Activated CD8-positive, alpha-beta T cell treated with anti-CD3 and anti-CD28 coated beads, Interleukin-2, amount 10 ng/mL, durations not matched to agents 7 days and 5 days (primary cell): ENCODE measurements at places on chromosomes 6 and 20. TPM values are rescaled to one million over a fixed set of nuclear protein-coding genes. Genes with fewer than 3 reads are reported as not detected.

- H3K27ac ChIP-seq: no peak overlapping the region
- no peak overlapping the region for H3K4me3 ChIP-seq
- H3K4me1 ChIP-seq: peaks cover 20% of the 10 kb centered on the region
- no peak for DNase-seq
- H3K36me3 ChIP-seq: peaks cover 2% of the 10 kb centered on the region
- peaks cover 5% of the 10 kb centered on the region for H3K27me3 ChIP-seq
These were observed 60.1 kb downstream of the SESN1 start for GRCh38 chr6:109034526-109034925.

- peaks cover 5% of the 10 kb centered on the region for H3K4me1 ChIP-seq
- peaks cover 7% of the 10 kb centered on the region for H3K27me3 ChIP-seq
- DNase-seq: no peak
These were observed 78.7 kb upstream of the SLCO4A1 start for GRCh38 chr20:62563561-62563960.

GRCh38 chr6:47713200-47713599, 14.8 kb downstream of the ADGRF4 start:
- no peak for DNase-seq
- H3K27me3 ChIP-seq: peaks cover 14% of the 10 kb centered on the region
- H3K4me1 ChIP-seq: peaks cover 3% of the 10 kb centered on the region
- no peak overlapping the region for H3K27ac ChIP-seq

TAGAP gene
- 67.0 TPM for total RNA-seq

C6orf89 gene
- total RNA-seq: 41.1 TPM
